ENCODE measurements at places on chromosomes 7 and 10.

DNA sequence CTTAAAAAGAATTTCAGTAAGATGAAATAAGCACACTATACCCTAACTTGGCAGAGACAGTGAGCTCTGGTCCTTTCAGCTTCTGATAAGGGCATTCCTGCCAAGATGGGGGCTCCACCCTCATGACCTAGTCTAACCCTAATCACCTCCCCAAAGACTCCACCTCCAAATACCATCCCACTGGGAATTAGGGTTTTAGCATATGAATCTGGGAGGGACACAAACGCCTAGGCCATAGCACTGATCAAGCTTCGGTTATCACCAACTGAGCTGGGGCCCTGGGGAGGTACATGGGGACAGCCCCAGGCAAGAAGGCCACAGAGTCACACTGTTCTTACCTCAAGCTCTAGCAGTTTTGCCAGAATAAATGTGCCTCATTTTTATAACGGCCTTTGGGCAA, 31.4 kb downstream of the PALS2 start:
- H3K4me3 ChIP-seq = no peak overlapping the region
- H3K36me3 ChIP-seq = no peaks in the 10 kb centered on the region
- H3K27me3 ChIP-seq = no peaks in the 10 kb centered on the region
- no peaks in the 10 kb centered on the region for H3K4me1 ChIP-seq
- H3K27ac ChIP-seq = no peak overlapping the region

DNA sequence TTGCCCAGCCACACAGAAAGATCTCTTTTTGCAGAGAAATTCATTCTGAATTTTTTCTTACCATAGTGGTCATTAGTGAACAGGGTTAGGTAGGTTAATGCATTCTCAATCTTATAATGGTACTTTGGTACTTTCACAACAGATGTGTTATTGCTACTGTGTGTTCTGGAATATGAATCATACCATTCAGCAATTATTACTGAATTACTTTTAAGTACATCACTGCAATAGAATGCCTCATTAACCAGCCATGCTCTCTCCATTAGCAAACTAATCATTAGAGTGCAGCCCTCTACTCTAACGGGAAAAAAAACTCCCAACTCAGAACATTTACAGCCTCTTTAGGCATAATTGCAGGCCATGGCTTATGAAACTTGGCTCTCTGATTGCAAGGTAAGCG, 102.1 kb downstream of the DOCK4 start:
- H3K4me1 ChIP-seq = no peaks in the 10 kb centered on the region
- H3K36me3 ChIP-seq = no peaks in the 10 kb centered on the region
- no peak overlapping the region for H3K27ac ChIP-seq

DNA sequence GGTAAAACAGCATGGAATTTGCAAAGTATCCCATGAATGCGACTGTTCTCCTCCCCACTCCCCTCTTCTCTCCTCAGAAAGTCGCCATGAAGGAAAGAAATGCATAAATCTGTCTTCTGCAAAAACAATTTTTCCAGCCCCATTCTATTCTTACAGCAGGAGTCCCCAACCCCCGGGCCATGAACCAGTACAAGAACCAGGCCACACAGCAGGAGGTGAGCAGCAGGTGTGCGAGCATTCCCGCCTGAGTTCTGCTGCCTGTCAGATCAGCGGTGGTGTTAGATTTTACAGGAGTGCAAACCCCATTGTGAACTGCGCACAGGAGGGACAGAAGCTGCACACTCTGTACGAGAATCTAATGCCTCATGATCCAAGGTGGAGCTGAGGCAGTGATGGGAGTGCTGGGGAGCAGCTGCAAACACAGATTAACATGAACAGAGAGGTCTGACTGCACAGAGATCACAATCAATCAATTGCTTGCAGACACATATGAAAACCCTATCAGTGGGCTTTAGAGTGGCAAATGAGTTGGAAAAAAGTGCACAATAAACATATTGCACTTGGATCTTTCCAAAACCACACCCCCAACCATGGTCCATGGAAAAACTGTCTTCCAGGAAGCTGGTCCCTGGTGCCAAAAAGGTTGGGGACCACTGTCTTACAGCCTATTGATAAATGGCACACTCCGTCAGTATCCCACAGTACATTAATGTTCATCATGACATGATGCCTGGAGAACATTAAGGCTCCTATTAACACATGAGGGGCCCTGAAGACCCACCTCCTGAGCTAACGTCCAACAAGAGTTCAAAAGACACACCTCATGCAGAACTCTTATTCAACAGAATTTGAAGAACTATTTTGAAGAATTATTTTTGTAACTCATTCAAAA, 205.0 kb downstream of the PTPRN2 start:
- no peak overlapping the region for H3K4me3 ChIP-seq
- H3K27me3 ChIP-seq = no peaks in the 10 kb centered on the region
- H3K36me3 ChIP-seq = no peaks in the 10 kb centered on the region
- no peaks in the 10 kb centered on the region for H3K4me1 ChIP-seq
- no peak overlapping the region for H3K27ac ChIP-seq
- DNase-seq = no peak

- no peak for DNase-seq
- H3K27ac ChIP-seq = no peak overlapping the region
- H3K27me3 ChIP-seq = no peaks in the 10 kb centered on the region
- no peak overlapping the region for H3K4me3 ChIP-seq
- no peaks in the 10 kb centered on the region for H3K36me3 ChIP-seq
These were observed 188.2 kb downstream of the SEMA3D start for GRCh38 chr7:84998665-84999064.

GRCh38 chr10:89425000-89425399, 10.6 kb downstream of the IFIT5 start:
- H3K27ac ChIP-seq = no peak overlapping the region
- H3K4me1 ChIP-seq = peaks cover 13% of the 10 kb centered on the region
- H3K36me3 ChIP-seq = no peaks in the 10 kb centered on the region
- no peak overlapping the region for H3K4me3 ChIP-seq

DNA sequence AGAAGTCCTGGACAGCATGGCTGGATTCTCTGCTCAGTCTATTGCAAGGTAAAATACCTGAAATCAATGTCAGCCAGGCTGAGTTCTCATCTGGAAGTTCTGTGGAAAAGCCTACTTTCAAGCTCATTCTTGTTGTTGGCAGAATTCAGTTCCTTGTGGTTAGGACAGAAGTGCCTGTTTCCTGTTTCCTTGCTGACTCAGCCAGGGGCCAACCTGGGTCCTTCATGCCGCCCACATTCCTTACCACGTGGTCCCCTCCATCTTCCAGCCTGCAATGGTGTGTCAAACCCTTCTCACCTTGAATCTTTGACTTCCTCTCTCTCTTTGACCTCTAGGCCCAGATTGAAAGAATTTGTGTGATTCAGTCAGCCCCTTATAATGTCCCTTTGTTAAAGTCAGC, 197.1 kb upstream of the STK17A start:
- no peak overlapping the region for H3K27ac ChIP-seq
- no peak overlapping the region for H3K4me3 ChIP-seq
- no peak for DNase-seq
- no peaks in the 10 kb centered on the region for H3K36me3 ChIP-seq
- H3K27me3 ChIP-seq = no peaks in the 10 kb centered on the region

- H3K36me3 ChIP-seq = no peaks in the 10 kb centered on the region
- no peak overlapping the region for H3K27ac ChIP-seq
- H3K4me1 ChIP-seq = peaks cover 7% of the 10 kb centered on the region
- no peak overlapping the region for H3K4me3 ChIP-seq
These were observed 28.8 kb upstream of the GNAI1 start for GRCh38 chr7:80105701-80106408.

DNA sequence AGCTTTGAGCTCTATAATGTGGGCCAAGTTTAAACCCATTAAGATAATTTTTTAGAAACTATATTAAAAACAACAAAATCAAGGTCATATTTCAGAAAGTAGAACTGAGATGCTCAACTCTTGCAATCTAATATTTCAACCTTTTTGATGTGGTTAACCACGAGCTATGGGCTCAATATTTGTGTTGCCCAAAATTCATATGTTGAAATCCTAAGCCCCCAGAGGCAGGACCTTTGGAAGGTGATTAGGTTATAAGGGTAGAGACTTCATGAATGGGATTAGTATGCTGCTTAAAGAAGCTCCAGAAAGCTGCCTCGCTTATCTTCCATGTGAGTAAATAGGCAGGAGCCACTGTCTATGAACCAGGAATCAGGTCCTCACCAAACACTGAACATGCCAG, 284.4 kb downstream of the CRPPA start:
- H3K4me1 ChIP-seq = no peaks in the 10 kb centered on the region
- H3K27me3 ChIP-seq = no peaks in the 10 kb centered on the region
- H3K4me3 ChIP-seq = no peak overlapping the region
- H3K36me3 ChIP-seq = no peaks in the 10 kb centered on the region

- H3K27ac ChIP-seq = no peak overlapping the region
- H3K4me3 ChIP-seq = no peak overlapping the region
- no peaks in the 10 kb centered on the region for H3K4me1 ChIP-seq
- H3K36me3 ChIP-seq = no peaks in the 10 kb centered on the region
- no peak for DNase-seq
These were observed 71.1 kb upstream of the SDK1 start for GRCh38 chr7:3229904-3230470.

- DNase-seq = no peak
- H3K36me3 ChIP-seq = no peaks in the 10 kb centered on the region
- no peak overlapping the region for H3K27ac ChIP-seq
- H3K4me1 ChIP-seq = no peaks in the 10 kb centered on the region
- no peaks in the 10 kb centered on the region for H3K27me3 ChIP-seq
These were observed 154.8 kb downstream of the RAPGEF5 start for GRCh38 chr7:22202141-22202540.
